ENCODE measurements at places on chromosomes 16 and 17. TPM values are rescaled to one million over a fixed set of nuclear protein-coding genes. Genes with fewer than 3 reads are reported as not detected.

MT4 gene
- not detected for total RNA-seq

OR1A2 gene
- not detected for total RNA-seq

MYO1C gene
- 14.7 TPM for total RNA-seq

SCGB1C2 gene
- not detected for total RNA-seq

TP53TG3B gene
- not detected for total RNA-seq

ITGB4 gene
- 0.19 TPM for total RNA-seq

ZNF18 gene
- total RNA-seq, result 13.9 TPM

DNA sequence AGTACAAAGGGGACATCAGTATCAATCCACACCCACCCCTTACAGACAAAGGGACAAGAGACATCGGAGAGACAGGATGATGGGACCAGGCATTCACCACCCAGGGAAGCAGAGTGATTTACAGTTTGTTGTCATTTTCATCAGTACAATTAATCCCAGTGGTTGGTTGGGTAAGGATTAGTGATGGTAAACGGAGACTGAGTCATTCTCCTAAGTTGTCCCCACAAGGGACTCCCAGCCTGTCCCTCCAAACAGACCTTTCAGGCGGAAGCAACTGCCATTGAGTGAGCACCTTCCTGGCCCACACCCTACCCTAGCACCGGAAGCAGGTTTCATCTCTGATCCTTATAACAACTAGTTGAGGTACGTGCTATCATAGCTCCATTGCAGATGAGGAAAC, 11.2 kb downstream of the PPL start:
- no peaks in the 10 kb centered on the region for H3K4me1 ChIP-seq
- H3K27me3 ChIP-seq, result no peaks in the 10 kb centered on the region
- no peak overlapping the region for H3K4me3 ChIP-seq
- H3K36me3 ChIP-seq, result no peaks in the 10 kb centered on the region

GRCh38 chr17:29930409-29931010, 482 bp upstream of the SSH2 start:
- H3K36me3 ChIP-seq, result peaks cover 4% of the 10 kb centered on the region
- peaks cover 39% of the 10 kb centered on the region for H3K4me1 ChIP-seq
- no peak for DNase-seq

DNA sequence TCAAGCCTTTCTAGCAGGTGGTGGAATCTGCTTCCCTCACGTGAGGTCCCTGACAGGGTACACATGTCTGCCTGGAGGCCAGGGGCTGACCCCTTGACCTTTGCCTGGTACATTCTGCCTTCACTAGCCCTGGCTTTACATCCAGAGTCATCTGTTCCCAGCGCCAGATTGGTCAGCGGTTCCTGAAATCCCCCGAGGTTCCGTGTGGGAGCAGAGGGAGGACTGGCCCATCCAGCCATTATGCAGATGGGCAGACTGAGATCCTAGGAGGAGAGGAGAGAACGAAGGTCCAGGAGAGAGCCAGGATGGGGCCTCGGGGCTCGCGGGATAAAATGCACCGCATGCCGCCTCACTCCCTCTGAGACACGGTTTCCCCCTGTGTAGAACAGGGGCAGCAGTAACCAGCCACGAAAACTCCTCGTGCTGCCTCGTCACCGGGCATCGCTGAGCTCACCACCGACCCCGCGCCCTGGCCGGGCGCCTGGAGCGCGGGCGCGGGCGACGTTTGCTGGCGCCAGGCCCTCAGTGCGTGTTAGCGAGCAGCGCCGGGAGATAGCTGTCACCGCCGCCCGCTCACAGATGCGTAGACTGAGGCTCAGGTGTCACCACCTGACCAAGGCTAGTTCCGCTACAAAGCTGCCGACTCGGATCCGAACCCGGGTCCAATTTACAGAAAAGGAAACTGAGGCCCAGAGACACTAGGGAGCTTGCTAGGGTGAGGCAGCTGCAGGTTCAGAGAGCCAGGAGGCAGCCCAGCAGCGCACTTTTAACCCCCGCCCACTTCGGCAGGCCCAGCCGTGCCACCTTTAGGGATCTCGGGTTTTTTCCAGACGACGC, 811 bp upstream of the MAP2K3 start:
- no peak overlapping the region for H3K27ac ChIP-seq
- H3K4me3 ChIP-seq, result peak overlapping the region; percentile 65
- DNase-seq, result peak; percentile 72
- peaks cover 64% of the 10 kb centered on the region for H3K4me1 ChIP-seq
- H3K36me3 ChIP-seq, result no peaks in the 10 kb centered on the region

DNA sequence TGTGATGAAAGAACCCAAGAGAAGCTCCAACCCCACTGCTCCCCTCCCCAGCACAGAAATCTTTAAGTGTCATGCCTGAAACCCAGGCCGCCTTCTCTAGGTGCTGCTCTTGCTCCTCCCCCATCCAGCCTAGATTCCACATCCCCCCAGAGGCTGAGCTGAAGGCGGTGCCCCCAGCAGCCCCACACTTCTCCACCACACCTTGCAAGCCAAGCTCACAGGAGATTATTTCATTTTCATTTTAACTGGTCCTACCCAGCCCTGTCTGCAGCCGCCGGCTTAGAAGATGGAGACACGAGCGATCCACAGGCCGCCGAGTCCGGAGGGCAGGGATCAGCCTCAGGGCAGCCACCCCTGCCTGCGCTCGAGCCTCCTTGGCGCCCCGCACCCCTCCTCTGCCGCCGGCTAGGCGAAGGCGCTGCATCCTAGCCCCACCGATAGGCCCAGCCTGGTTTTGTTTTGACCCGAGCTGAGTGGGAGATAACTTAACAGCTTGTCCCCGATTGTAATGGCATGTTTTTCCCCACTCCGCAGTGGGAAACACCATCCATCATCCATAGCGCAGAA, 125.3 kb downstream of the RBFOX3 start:
- no peaks in the 10 kb centered on the region for H3K27me3 ChIP-seq
- H3K4me1 ChIP-seq, result no peaks in the 10 kb centered on the region
- H3K27ac ChIP-seq, result no peak overlapping the region
- H3K4me3 ChIP-seq, result no peak overlapping the region

GRCh38 chr17:4583782-4584100, 588 bp upstream of the SMTNL2 start:
- no peak overlapping the region for H3K27ac ChIP-seq
- H3K36me3 ChIP-seq, result no peaks in the 10 kb centered on the region
- no peak for DNase-seq
- H3K4me1 ChIP-seq, result no peaks in the 10 kb centered on the region
- H3K27me3 ChIP-seq, result no peaks in the 10 kb centered on the region
- no peak overlapping the region for H3K4me3 ChIP-seq

GRCh38 chr17:36576793-36577192, 14.9 kb upstream of the DHRS11 start:
- H3K27ac ChIP-seq, result no peak overlapping the region
- no peak overlapping the region for H3K4me3 ChIP-seq
- DNase-seq, result no peak
- H3K36me3 ChIP-seq, result peaks cover 31% of the 10 kb centered on the region
- peaks cover 4% of the 10 kb centered on the region for H3K4me1 ChIP-seq
